ENCODE measurements at places on chromosomes 12 and 14.

GRCh38 chr14:41868396-41868795, 261.7 kb downstream of the LRFN5 start:
- no peak overlapping the region for H3K27ac ChIP-seq
- no peaks in the 10 kb centered on the region for H3K27me3 ChIP-seq
- H3K36me3 ChIP-seq = no peaks in the 10 kb centered on the region
- no peak for DNase-seq
- H3K4me3 ChIP-seq = no peak overlapping the region

DNA sequence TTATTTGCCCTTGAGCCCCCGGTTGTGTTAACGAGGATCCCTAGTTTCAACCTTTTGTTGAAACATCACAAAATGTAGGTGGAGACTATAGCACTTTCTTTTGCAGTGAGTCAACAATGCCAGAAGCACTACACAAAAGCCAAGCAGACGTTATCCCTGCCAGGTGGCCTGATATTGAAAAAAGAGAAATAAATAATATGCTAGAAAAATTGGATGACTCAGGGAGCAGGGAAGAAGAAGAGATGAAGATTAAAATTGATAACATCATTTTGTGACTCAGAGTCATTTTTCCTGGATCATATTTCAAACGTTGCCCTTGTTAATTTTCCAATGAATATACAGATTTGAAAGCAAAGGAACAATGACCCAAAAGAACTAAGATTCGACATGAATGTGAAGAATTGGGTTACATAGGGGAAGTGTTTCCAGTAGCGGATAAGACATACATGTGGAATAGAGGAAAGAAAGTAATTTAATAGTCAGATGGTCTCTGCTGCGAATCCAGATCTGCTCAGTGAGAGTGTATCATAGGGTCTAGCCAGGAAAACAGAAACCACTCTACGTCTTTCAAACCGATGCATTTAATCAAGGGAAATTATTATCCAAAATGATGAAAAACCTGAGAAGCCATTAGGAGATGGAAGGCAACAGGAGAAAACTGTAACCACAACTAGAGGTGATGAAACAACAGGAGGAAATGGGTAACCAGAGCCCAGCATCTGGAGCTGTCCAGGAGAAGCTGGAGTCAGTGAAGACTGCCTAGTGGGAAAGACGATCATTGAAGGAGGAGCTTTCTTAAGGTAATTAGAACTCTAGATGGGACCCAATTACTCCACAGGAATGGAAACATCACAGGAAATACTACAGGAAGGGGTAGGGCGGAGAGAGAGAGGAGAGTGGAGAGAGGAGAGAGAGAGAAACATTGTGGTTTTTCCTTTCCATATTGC, 57.9 kb downstream of the RERG start:
- no peaks in the 10 kb centered on the region for H3K27me3 ChIP-seq
- no peak for DNase-seq
- H3K27ac ChIP-seq = no peak overlapping the region
- no peak overlapping the region for H3K4me3 ChIP-seq

GRCh38 chr14:79161571-79161970, 991.4 kb downstream of the NRXN3 start:
- H3K27me3 ChIP-seq = peaks cover 4% of the 10 kb centered on the region
- H3K4me3 ChIP-seq = no peak overlapping the region
- no peaks in the 10 kb centered on the region for H3K4me1 ChIP-seq
- DNase-seq = peak; percentile 59
- no peak overlapping the region for H3K27ac ChIP-seq
- H3K36me3 ChIP-seq = no peaks in the 10 kb centered on the region

DNA sequence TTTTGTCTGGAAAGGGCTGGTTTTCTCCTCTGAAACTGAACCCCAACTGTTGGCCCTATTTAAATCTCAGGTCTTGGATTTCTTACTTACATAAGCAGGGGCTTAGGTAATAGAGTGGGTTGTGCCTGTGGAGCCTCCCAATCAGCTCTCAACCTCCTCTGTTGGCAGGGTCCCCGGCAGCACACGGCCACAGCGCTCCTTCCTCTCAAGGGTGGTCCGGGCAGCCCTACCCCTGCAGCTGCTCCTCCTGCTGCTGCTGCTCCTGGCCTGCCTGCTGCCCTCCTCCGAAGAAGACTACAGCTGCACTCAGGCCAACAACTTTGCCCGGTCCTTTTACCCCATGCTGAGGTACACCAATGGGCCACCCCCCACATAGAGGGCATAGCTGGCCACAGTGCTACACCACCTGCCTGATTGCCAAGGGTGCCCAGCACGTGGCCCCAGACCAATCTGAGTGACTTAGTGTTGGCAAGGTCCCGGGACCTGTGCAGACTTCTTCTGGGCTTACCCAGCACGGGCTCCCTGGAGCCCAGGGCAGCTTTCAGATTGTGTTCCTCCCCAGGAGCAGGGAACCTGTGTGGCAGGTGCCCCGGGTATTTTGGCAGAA, 68.9 kb downstream of the ESR2 start:
- H3K27me3 ChIP-seq = no peaks in the 10 kb centered on the region
- H3K36me3 ChIP-seq = no peaks in the 10 kb centered on the region
- no peak overlapping the region for H3K27ac ChIP-seq
- DNase-seq = no peak

DNA sequence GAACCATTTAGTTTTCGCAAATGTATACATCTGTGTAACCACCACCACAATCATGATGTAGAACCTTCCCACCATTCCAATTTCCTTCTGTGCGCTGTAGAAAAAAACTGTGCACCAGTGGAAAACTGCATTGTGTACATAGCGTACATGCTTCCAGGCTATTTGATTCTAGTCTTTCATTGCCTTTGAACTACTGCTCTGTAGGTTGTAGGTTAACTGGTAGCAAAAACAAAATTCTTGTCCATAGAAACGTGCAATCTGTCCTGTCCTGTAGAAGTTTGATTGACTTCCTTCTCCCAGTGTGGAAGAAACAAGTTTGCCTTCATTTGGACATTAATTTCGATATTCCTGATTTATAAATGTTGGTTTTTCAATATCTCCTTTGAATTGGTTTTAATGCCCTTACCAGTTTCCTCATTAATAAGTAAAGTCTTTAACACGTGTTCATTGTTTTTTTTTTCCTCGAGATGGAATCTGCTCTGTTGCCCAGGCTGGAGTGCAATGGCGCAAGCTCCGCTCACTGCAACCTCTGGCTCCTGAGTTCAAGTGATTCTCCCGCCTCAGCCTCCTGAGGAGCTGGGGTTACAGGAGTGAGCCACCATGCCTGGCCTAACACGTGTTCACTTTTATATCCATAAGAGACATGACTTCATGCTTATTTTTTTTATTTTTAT, 3.6 kb upstream of the ISM2 start:
- no peaks in the 10 kb centered on the region for H3K36me3 ChIP-seq
- H3K27me3 ChIP-seq = peaks cover 29% of the 10 kb centered on the region
- no peak for DNase-seq
- no peak overlapping the region for H3K4me3 ChIP-seq
- no peaks in the 10 kb centered on the region for H3K4me1 ChIP-seq
- no peak overlapping the region for H3K27ac ChIP-seq

DNA sequence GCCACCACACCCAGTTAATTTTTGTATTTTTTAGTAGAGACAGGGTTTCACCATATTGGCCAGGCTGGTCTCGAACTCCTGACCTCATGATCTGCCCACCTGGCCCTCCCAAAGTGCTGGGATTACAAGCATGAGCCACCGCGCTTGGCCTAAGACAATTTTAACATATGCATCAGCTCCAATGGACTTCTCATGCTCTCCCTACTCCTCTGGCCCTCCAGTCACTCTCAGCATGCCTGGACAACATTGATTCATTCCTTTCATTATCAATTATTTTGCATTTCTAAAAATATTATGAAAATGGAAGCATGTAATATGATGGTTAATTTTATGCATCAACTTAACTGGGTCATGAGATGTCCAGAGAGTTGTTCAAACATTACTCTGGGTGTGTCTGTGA, 469.1 kb upstream of the TMEM132C start:
- no peaks in the 10 kb centered on the region for H3K36me3 ChIP-seq
- H3K27ac ChIP-seq = no peak overlapping the region
- H3K4me3 ChIP-seq = no peak overlapping the region
- no peaks in the 10 kb centered on the region for H3K4me1 ChIP-seq

GRCh38 chr12:125888921-125889320, 823.7 kb downstream of the AACS start:
- no peaks in the 10 kb centered on the region for H3K27me3 ChIP-seq
- no peak for DNase-seq
- no peaks in the 10 kb centered on the region for H3K4me1 ChIP-seq
- no peaks in the 10 kb centered on the region for H3K36me3 ChIP-seq
- H3K27ac ChIP-seq = no peak overlapping the region

DNA sequence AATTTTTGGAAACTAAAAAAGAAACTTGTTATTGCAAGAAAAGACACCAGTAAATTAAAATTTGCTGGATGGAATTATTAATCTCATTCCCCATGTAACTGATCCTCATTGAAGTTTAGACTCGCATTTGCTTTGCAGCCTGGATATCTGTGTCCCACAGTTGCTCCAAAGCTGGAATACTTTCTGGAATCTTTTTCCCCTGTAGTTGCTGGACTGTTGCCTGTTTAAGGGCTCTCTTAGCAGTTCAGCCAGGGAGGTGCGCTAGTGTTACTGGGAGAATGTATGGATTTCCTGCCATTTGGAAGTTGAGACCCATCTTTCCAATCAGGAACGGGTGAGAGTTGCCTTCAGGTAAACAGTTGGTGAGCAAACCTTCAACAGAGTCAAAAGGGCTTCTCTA, 20.3 kb downstream of the BCL2L14 start:
- no peak overlapping the region for H3K4me3 ChIP-seq
- DNase-seq = no peak
- H3K4me1 ChIP-seq = no peaks in the 10 kb centered on the region
- no peaks in the 10 kb centered on the region for H3K27me3 ChIP-seq
- no peaks in the 10 kb centered on the region for H3K36me3 ChIP-seq

DNA sequence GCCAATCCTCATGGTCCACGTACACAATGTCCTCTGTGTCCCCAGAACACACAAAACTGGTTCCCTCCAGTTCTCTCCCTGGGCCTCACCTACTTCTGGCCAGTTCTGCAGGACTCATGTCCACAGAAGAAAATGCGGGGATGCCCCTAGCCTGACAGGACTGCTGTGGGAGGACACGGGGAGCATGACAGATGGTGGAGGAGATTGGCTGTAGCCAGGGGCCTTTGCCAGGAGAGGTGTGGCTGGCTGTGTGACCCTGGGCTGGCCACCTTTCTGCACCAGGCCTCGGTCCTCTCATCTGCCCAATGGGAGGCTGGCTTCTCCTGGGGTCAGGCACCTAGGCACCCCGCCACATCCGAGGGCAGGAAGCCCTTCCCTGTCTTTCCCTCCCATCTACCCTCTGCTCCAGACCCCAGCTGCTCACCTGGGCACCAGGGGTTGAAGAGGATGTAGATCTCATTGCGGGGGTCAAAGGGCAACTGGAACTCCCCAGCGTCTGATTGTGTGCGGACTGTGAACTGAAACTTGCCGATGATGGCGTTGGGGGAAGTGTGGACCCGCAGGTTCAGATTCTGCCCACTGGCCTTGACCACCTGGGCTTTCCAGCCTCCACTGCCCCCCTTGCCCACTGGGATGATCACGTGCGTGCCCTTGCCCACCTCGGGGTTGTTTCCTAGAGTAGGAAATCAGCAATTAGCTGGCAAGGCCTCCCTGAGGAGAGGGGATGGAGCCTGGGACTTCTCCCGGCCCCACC, 2.8 kb downstream of the TGM1 start:
- H3K36me3 ChIP-seq = no peaks in the 10 kb centered on the region
- H3K4me1 ChIP-seq = no peaks in the 10 kb centered on the region
- H3K4me3 ChIP-seq = no peak overlapping the region
- H3K27ac ChIP-seq = no peak overlapping the region
- no peak for DNase-seq

DNA sequence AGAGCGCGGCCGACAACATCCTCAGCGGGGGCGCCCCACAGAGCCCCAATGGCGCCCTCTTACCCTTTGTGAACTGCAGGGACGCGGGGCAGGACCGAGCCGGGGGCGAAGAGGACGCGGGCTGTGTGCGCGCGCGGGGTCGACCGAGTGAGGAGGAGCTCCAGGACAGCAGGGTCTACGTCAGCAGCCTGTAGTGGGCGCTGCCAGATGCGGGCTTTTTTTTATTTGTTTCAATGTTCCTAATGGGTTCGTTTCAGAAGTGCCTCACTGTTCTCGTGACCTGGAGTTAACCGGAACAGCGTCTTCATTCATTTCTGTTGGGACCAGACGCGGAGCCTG, 103.8 kb upstream of the FKBP4 start:
- no peak overlapping the region for H3K27ac ChIP-seq
- peak; percentile 57 for DNase-seq
- H3K27me3 ChIP-seq = no peaks in the 10 kb centered on the region
- H3K4me1 ChIP-seq = peaks cover 4% of the 10 kb centered on the region

GRCh38 chr12:4045786-4046494, 172.7 kb upstream of the PARP11 start:
- no peaks in the 10 kb centered on the region for H3K4me1 ChIP-seq
- no peaks in the 10 kb centered on the region for H3K36me3 ChIP-seq
- no peak for DNase-seq
- no peaks in the 10 kb centered on the region for H3K27me3 ChIP-seq
- no peak overlapping the region for H3K4me3 ChIP-seq

- no peak overlapping the region for H3K27ac ChIP-seq
- no peaks in the 10 kb centered on the region for H3K27me3 ChIP-seq
- H3K4me3 ChIP-seq = no peak overlapping the region
- no peaks in the 10 kb centered on the region for H3K4me1 ChIP-seq
- no peaks in the 10 kb centered on the region for H3K36me3 ChIP-seq
Observed at GRCh38 chr14:105328070-105328677, 13.6 kb downstream of the PACS2 start.

GRCh38 chr12:54418441-54419087, 502 bp downstream of the ITGA5 start:
- H3K36me3 ChIP-seq = no peaks in the 10 kb centered on the region
- peaks cover 15% of the 10 kb centered on the region for H3K27me3 ChIP-seq
- H3K4me3 ChIP-seq = peak overlapping the region; percentile 90
- H3K4me1 ChIP-seq = peaks cover 13% of the 10 kb centered on the region
- peak overlapping the region; percentile 82 for H3K27ac ChIP-seq
- DNase-seq = no peak

DNA sequence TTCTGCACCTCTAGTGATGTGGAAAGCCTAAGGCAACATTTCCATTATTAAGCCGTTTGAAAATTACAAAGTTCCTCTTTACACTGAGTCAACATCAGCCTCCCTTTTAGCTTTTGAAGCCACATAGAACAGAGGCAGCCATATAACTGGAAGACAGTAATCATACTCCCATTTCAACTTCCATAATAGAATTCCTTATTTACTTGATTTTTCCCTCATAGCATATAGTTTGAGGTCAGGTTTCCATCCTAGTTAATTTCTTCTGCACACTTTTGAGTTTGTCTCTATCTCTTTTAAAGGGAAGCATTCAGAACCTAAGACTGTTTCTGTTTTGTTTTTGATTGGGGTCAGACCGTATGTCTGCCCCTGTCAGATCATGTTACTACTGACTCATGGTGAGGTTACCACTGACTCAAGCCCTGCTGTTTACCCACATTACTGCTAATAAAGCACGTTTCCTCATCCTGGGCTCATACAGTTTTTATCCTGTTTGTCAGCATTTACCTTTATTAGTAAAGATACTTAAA, 161.0 kb downstream of the SLC38A4 start:
- no peaks in the 10 kb centered on the region for H3K27me3 ChIP-seq
- H3K4me3 ChIP-seq = no peak overlapping the region
- H3K27ac ChIP-seq = peak overlapping the region; percentile 45
